ENCODE measurements at places on chromosomes 4 and X.

GRCh38 chr4:181702864-181703495 lies 540.2 kb upstream of the TENM3 start:
- no peak for DNase-seq

DNA sequence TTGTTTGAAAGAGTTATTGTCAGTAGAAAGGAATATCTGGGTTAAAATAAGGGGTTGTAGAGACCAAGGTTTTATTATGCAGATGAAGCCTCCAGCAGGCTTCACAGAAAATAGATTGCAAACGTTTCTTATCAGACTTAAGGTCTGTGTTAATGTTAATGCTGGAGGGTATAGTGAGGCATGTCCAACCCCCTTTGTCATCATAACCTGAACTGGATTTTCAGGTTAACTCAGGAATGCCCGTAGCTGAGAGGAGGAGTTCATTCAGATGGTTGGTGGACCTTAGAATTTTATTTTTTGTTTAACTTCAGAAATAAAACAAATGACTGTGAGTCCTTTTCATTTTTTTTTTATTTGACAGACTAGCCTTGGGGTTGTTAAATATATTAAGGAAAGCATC lies 354.1 kb downstream of the GPM6A start:
- DNase-seq = no peak

GRCh38 chr4:40157436-40157835 lies 39.4 kb upstream of the RHOH start:
- DNase-seq = no peak

DNA sequence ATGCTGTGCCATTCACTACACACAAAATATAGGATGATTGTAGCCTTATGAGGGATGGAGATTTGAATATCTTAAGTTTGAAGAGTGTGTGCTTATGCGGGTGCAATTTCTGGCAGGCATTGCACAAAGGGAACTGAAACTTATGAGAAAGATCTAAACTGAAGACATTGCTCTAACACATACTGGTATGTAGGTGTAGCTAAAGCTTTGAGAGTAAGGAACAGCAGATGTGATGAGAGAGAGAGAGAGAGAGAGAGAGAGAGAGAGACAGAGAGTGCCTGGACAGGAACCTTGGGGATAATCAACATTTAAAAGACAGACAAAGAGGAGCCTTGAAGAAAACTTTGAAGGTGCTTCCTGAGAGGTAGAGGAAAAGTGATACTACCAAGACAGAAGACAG lies 379.7 kb downstream of the SPRY1 start:
- no peak for DNase-seq

- no peak for DNase-seq
Observed at GRCh38 chrX:154800478-154801210, 4.6 kb downstream of the MPP1 start.

Data from stimulated activated CD8-positive, alpha-beta memory T cell treated with anti-CD3 and anti-CD28 coated beads, Interleukin-7, amount 100 ng/mL, for 1 hour (primary cell).